ENCODE measurements at places on chromosomes 13 and 19. TPM values are rescaled to one million over a fixed set of nuclear protein-coding genes. Genes with fewer than 3 reads are reported as not detected.

- H3K36me3 ChIP-seq = no peaks in the 10 kb centered on the region
- H3K4me1 ChIP-seq = peaks cover 5% of the 10 kb centered on the region
- H3K27ac ChIP-seq = no peak overlapping the region
- no peak overlapping the region for H3K4me3 ChIP-seq
Observed at GRCh38 chr13:99431927-99432608, 69.2 kb upstream of the TM9SF2 start.

DNA sequence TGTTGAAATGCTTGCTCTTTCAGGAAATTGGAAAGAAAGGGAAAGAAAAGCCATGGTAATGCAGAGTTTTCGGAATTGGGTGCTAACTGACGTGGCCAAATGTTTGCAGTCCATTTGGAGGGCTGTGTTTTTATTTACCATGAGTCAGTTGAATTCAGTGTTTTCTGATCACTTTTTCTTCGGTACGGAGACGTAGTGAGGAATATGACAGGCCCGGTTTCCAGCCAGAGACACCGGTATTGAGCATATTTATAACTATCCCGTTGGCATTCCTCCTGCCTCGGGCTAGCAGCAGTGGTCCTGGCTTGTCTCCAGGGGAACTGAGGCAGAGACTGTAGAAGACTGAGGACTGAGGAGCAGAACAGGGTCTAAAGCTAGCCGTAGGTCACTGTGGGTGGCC, 1.0 kb downstream of the CDC16 start:
- H3K27me3 ChIP-seq = no peaks in the 10 kb centered on the region
- peaks cover 10% of the 10 kb centered on the region for H3K36me3 ChIP-seq
- H3K4me3 ChIP-seq = peak overlapping the region; percentile 79
- H3K4me1 ChIP-seq = peaks cover 5% of the 10 kb centered on the region
- no peak for DNase-seq
- H3K27ac ChIP-seq = peak overlapping the region; percentile 76

GRCh38 chr13:80116107-80116506, 224.8 kb downstream of the SPRY2 start:
- no peak overlapping the region for H3K27ac ChIP-seq
- H3K4me3 ChIP-seq = no peak overlapping the region
- H3K36me3 ChIP-seq = no peaks in the 10 kb centered on the region
- no peak for DNase-seq
- no peaks in the 10 kb centered on the region for H3K27me3 ChIP-seq
- H3K4me1 ChIP-seq = no peaks in the 10 kb centered on the region

DNA sequence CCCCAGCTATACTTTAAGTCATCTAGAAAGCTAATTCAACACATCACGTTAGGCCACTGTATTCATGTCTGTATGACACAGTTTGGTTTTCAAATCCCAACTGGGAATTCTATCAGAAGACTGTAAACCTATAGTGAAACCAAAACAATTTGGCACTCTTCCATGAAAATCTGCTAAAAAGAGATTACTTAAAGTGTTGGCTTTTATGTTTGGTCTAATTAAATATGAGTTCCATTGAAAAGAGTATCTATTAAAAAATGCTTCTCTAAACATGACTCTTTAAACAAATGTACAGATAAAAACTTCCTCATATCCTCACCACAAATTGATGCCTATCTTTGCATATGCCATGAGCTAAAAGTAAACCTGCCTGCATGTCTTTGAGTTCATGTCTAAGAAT, 25.4 kb downstream of the PCDH9 start:
- no peaks in the 10 kb centered on the region for H3K4me1 ChIP-seq
- H3K36me3 ChIP-seq = no peaks in the 10 kb centered on the region
- H3K27me3 ChIP-seq = no peaks in the 10 kb centered on the region

DNA sequence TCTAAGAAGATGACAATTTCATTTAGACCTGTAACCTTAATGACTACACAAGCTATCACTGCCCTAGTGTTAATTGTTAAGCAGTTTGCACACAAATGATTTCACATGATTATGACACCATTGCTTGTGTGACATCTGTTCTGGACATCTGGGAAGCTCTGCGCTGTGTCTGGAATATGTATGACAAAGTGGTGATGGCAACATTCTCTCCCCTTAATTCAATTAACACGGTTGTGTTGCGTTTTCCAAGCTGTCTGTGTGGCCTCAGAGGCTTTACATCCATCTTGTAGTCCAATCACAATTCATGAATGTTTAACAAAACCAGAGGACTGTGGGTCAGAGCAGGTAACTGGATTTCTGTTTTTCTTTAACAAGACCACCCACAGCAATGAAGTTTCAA, 204.4 kb downstream of the COG6 start:
- no peaks in the 10 kb centered on the region for H3K36me3 ChIP-seq
- H3K27me3 ChIP-seq = no peaks in the 10 kb centered on the region
- H3K4me1 ChIP-seq = no peaks in the 10 kb centered on the region
- no peak overlapping the region for H3K27ac ChIP-seq

- no peak overlapping the region for H3K27ac ChIP-seq
- no peaks in the 10 kb centered on the region for H3K27me3 ChIP-seq
- no peak overlapping the region for H3K4me3 ChIP-seq
- no peaks in the 10 kb centered on the region for H3K4me1 ChIP-seq
Observed at GRCh38 chr13:20475927-20476691, 49.5 kb downstream of the CRYL1 start.

DNA sequence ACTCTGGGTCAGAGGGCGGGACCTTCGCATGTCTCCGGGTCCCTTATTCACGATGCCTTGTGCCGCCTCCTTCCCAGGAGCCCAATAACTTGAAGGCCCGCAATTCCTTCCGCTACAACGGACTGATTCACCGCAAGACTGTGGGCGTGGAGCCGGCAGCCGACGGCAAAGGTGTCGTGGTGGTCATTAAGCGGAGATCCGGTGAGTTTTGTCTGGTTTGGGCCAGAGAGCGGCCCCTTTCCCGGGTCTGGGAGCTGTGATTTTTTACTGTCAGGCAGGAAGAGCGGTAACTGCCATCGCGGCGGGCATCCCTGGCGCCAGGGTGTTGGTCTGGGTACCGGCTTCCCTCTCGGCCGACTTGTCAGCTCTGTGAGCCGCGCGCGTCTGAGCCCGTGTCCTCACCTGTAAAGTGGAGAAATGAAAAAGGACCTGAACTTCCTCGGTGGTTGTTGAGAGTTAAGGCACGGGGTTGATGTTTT, 800 bp downstream of the RPL28 start:
- peak overlapping the region; percentile 94 for H3K4me3 ChIP-seq
- peaks cover 35% of the 10 kb centered on the region for H3K36me3 ChIP-seq
- H3K27me3 ChIP-seq = no peaks in the 10 kb centered on the region
- DNase-seq = no peak

GRCh38 chr19:48419158-48419920, 25.9 kb downstream of the GRIN2D start:
- no peak overlapping the region for H3K27ac ChIP-seq
- no peaks in the 10 kb centered on the region for H3K27me3 ChIP-seq
- no peak for DNase-seq
- peaks cover 4% of the 10 kb centered on the region for H3K4me1 ChIP-seq

Gene BTBD2
- polyA plus RNA-seq = 19.2 TPM

Gene CADM4
- 4.3 TPM for polyA plus RNA-seq

Gene CXCL17
- not detected for polyA plus RNA-seq
